Astrocyte of the hippocampus (primary cell): ENCODE measurements at places on chromosomes 12 and 14.

- DNase-seq = no peak
Measured at GRCh38 chr12:82710741-82711140, 24.0 kb downstream of the TMTC2 start.

- DNase-seq = no peak
Measured at GRCh38 chr12:98519257-98519907, 4.0 kb downstream of the TMPO start.

GRCh38 chr12:10119066-10119465 is 10.9 kb downstream of the CLEC7A start:
- no peak for DNase-seq

GRCh38 chr14:38065106-38065762 is 142.5 kb upstream of the SSTR1 start:
- no peak for DNase-seq

DNA sequence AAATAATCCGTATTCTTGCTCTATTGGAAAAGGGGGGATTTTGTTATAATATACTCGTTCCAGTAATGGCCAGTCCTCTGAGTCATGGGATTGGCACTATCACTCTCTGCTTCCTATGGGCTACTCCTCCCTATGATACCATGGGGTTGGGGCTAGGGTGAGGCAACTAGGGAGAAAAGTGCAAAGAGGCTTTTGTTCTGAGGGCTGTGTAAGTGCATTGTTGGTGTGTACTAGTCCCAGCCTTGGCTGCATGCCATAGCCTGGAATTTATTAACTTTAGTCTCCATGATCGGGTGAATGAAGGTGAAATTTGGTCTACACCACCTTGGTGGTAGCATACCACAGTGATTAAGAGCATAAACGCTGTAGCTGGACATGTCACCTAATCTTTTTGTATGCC is 247.6 kb downstream of the RPAP3 start:
- DNase-seq = peak; percentile 0

GRCh38 chr14:99270458-99271220 is 1.4 kb downstream of the BCL11B start:
- DNase-seq = peak; percentile 43

DNA sequence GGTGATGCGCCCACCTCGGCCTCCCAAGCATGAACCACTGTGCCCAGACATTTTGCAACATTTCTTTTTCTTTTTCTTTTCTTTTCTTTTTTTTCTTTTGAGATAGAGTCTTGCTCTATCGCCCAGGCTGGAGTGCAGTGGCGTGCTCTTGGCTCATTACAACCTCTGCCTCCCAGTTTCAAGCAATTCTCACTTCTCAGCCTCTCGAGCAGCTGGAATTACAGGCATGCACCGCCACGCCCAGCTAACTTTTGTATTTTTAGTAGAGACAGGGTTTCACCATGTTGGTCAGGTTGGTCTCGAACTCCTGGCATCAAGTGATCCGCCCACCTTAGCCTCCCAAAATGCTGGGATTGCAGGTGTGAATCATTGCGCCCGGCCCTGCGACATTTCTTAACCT is 7.6 kb upstream of the CDC42BPB start:
- DNase-seq = no peak

- no peak for DNase-seq
Measured at GRCh38 chr12:71787580-71787979, 32.9 kb downstream of the RAB21 start.

GRCh38 chr12:26878661-26879119 is 45.7 kb upstream of the ITPR2 start:
- no peak for DNase-seq

- DNase-seq = no peak
Measured at GRCh38 chr12:58596381-58596780, 323.9 kb downstream of the LRIG3 start.

- no peak for DNase-seq
Measured at GRCh38 chr12:82855872-82856271, 169.2 kb downstream of the TMTC2 start.

- no peak for DNase-seq
Measured at GRCh38 chr14:99592933-99593753, 10.9 kb downstream of the CCDC85C start.

- DNase-seq = no peak
Measured at GRCh38 chr14:105899657-105900397, 373.4 kb downstream of the TMEM121 start.

- no peak for DNase-seq
Measured at GRCh38 chr14:79652513-79653307, 558.6 kb downstream of the DIO2 start.

DNA sequence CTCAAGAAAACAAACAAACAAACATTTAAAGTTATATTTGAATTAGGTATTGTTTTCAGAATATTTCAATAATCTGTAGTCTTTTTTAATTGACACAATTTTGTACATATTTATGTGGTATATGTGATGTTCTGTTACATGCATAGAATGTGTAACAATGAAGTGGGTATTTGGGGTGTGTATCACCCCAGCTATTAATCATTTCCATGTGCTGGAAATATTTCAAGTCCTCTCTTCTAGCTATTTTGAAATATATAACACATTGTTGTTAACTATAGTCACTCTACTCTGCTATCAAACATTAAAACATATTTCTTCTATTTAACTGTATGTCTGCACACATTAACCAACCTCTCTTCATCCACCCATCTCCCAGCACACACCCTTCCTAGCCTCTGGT is 32.0 kb upstream of the SIX1 start:
- DNase-seq = no peak

DNA sequence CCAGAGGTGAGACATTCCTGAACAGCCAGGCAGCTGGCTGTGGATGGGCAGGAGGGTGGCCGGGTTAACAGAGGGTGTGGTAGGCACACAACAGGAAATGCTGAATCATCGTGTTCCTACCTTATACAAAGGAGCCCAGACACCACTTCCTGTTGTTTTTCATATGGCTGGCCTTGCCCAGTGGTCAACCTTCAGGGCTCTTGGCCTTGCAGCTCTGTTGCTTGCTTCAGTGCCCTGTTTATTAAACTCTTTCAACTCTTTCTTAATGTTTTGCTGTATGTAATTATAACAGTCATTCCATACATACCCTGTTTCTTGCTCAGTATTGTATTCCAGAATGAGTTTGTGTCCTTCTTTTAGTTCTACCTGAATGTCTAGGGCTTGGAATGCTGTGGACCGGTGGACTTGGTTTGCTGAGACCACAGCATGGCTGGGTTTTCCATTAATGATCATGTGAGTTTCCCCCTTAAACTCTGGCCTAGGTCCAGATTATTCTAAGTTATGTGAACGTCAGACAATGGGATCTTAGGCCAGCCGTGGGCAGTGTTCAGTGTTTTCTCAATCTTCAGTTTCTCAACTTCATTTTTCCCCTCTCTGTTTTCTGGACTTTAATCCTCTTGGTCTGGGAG is 11.9 kb downstream of the CFAP54 start:
- peak; percentile 65 for DNase-seq

GRCh38 chr12:46210873-46211439 is 57.9 kb downstream of the SLC38A1 start:
- no peak for DNase-seq

GRCh38 chr12:113127791-113128199 is 7.8 kb downstream of the RASAL1 start:
- no peak for DNase-seq

- DNase-seq = no peak
Measured at GRCh38 chr14:94663538-94663937, 51.3 kb downstream of the SERPINA3 start.

DNA sequence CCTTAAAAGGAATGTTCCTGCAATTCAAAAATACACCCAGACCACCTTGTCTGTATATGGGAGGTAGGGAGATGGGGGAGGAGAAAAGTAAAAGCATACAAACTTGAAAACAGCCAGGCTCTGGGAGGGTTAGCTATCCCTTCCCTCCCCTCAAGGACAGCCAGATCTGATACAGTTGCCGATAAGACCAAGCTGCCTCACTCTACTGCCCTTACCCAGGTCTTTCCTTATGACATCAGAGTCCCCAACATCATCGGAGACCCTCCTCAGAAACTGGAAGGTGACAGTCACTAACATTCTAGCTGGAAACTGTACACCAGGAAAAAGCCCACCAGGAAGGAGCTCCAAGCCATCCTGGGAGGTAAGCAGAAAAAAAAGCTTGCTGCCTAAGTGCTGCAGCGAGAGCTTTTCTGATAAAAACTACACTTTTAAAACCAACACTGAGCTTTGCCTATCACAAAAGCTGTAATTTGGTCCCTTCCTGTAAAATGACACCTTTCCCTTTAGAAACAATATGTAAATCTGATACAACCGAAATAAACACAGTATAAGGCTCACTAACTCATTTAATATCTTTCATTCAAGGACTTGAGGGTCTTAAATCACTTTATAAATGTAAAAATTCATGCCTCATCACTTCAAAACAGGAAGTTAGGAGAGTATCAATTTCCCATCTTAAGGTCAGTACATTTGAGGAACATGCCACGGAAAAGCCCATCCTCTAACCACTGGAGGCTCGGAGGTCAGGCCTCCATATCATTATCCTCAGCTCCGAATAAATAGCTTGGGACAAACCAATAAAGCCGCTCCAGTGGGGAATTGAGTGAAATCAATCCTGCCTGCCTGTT is 20.4 kb upstream of the PLEKHH1 start:
- DNase-seq = no peak

DNA sequence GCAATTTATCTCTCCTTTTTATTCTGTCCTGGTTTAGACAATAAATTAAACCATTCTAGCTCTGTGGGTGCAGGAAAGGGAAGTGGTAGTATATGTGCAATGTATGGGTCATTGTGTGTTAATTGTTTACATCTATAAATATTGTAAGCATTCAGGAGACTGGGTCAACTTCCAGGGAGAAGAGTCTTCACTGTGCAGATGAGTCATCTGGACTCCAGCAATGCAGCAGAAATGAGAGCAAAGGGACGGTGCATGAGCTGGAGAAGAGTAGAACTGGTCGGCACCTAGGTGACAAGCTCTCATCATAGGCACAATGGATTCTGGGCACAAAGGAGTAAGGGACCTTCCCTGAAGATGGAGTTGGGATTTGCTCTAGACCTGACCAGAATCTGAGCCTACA is 211.1 kb upstream of the DAAM1 start:
- no peak for DNase-seq

GRCh38 chr12:129552996-129553750 is 350.7 kb downstream of the TMEM132D start:
- peak; percentile 47 for DNase-seq

DNA sequence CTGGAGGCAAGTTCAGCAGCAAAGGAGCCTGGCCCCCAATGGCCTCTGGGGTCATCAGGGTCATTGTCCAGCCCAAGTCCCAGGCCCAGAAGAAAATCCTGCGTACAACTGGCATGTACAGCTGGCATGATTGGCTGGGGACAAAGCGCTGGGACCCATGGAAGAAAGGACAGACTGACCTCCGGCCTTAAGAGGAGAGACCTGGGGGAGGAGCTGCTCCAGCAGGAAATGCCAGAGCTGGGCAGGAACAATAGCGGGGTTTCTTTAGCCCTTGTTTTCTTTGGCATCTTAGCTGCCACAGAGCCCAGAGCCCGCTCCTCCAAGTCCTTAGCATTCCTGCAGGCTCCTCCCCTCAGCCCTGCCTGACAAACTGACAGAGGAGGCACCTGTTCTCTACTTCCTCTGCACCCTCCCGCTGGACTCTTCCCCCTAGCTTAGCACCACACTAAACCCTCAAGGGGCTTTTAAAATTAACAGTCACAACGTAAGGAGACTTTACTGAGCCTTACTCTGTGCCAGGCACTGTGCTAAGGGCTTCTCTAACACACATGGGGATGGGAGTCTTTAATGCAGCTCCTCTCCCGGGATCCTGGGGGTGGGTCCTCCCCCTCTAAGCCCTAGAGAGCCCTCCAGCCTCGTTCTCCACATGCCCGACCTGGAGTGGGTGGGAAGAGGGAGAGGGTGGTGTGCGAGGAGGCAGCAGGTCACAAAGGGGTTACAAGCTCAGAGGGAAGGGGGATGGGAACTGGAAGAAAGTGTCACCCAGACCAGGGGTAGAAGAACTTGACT is 1.8 kb upstream of the AQP5 start:
- peak; percentile 90 for DNase-seq

DNA sequence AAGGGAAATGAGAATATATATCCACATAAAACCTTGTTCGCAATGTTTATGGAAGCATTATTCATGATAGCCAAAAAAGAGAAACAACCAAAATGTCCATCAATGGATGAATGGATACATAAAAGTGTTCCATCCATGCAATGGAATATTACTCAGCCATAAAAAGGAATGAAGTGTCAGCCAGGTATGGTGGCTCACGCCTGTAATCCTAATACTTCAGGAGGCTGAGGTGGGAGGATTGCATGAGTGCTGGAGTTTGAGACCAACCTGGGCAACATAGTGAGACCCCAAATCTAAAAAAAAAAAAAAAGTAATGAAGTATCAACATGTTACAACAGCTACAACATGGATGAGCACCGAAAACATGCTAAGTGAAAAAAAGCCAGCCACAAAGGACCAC is 23.6 kb upstream of the C12orf76 start:
- no peak for DNase-seq

GRCh38 chr14:59566725-59567124 is 9.9 kb downstream of the CCDC175 start:
- DNase-seq = no peak

GRCh38 chr12:48936379-48936979 is 11.2 kb upstream of the FKBP11 start:
- DNase-seq = peak; percentile 84

DNA sequence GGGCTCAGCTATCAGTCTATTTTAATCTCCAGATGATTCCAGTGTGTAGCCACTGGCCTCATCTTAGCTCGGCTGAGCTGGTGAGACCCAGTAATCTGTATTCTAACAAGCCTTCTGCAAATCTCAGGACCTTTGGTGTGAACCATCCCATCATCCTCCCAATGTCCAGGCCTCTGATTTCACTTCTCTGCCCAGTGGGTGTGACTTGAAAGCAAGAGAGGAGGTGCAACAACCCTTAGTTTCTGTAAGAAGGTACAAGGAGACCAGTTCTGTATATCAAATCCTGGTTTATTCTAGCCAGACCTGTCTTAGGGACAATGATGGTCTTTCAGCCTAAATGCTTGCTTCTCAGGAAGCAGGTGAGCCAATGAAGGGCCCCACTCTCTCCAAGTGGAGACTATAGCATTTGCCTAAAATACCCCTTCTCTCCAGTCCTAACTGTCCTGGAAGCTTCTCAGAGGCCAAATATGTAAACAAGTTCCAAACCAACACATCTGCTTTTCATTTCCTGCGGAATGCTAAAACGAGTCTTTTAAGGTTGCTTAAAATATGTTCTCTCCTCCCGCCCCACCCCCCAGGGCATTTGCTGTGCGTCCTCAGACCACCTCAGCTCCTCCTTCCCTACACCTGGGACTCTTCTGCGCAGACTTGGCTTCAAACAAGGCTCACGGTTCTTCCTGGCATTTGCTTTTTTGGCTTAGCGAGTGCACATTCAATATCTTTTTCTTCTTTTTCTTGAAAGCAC is 78.4 kb upstream of the FUT8 start:
- DNase-seq = peak; percentile 10
